ENCODE measurements at places on chromosomes 2 and 18. TPM values are rescaled to one million over a fixed set of nuclear protein-coding genes. Genes with fewer than 3 reads are reported as not detected.

DNA sequence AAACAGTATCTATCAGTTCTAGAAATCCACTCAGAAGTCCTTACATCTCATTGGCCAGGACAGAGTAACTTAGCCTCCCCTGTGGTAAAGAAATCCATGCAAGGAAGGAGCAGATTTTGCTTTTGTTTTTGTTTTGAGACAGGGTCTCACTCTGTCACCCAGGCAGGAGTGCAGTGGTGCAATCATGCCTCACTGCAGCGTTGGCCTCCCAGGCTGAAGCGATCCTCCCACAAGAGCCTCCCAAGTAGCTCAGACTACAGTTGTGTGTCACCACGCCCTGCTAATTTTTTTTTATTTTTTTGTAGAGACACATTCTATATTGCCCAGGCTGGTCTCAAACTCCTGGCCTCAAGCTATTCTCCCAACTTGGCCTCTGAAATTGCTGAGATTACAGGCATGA lies 185.1 kb downstream of the NRP2 start:
- peaks cover 21% of the 10 kb centered on the region for H3K4me1 ChIP-seq
- DNase-seq: no peak
- H3K4me3 ChIP-seq: no peak overlapping the region
- H3K27me3 ChIP-seq: peaks cover 30% of the 10 kb centered on the region
- H3K27ac ChIP-seq: no peak overlapping the region
- H3K36me3 ChIP-seq: no peaks in the 10 kb centered on the region

- H3K27ac ChIP-seq: no peak overlapping the region
- H3K4me3 ChIP-seq: no peak overlapping the region
- peaks cover 7% of the 10 kb centered on the region for H3K36me3 ChIP-seq
- no peaks in the 10 kb centered on the region for H3K27me3 ChIP-seq
- no peak for DNase-seq
These were observed 65.6 kb downstream of the INPP4A start for GRCh38 chr2:98510322-98510662.

DNA sequence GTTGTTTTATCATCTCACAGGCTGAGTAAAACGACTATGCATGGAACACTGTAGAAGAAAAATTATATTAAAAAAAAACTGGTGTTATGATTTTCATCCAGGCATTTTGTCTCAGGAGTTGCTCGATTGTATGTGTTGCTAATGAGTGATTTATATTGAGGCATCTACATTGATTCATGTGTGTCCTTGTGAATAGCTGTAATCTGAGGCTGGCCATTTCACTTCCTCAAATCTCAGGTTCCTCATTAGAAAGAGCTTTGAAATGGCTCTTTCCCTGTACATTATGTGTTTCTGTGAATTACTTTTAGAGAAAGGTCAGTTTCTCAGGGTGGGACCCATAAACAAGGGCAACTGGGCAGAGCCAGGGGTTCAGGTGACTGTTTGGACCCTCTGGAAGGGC lies 2.3 kb downstream of the IL18R1 start:
- no peak for DNase-seq
- H3K27ac ChIP-seq: no peak overlapping the region
- H3K27me3 ChIP-seq: peaks cover 52% of the 10 kb centered on the region
- H3K4me1 ChIP-seq: peaks cover 7% of the 10 kb centered on the region
- H3K36me3 ChIP-seq: no peaks in the 10 kb centered on the region

DNA sequence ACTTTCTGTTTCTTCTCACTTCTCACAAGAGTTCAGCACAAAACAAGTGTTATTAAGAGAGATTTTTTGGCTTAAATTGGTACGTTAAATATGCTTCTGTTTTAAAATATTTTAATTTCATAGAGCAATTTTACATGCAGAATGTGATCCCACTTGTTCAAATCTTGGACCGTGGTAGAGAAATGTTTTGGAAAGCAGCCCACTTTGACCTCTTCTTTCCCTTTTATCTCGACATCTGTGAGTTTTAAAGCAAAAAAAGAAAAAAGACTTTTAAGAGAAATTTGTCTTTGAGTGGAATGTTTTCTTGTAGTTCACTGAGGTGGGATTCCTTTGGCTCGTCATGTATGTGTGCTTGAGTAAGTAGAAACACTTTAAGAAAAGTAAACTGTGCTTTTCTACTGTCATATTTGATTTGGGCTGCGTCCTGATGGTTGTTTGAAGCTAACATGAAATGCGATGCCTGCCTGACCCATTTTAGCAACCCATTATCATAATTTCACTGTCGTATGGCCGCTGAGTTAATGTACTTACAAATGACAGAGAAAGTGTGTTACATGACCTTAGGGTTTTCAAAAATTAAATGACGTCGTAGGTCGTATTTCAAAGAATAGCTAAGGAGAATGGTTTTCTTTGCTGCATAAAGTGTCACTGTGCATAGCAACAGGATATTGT lies 54.5 kb downstream of the TSHZ1 start:
- DNase-seq: no peak
- H3K4me3 ChIP-seq: no peak overlapping the region
- H3K27me3 ChIP-seq: no peaks in the 10 kb centered on the region
- peaks cover 18% of the 10 kb centered on the region for H3K4me1 ChIP-seq
- H3K36me3 ChIP-seq: no peaks in the 10 kb centered on the region

GRCh38 chr2:85635011-85635410 lies 19.0 kb downstream of the USP39 start:
- no peaks in the 10 kb centered on the region for H3K27me3 ChIP-seq
- H3K4me1 ChIP-seq: no peaks in the 10 kb centered on the region
- H3K27ac ChIP-seq: no peak overlapping the region
- DNase-seq: no peak

- no peaks in the 10 kb centered on the region for H3K36me3 ChIP-seq
- no peak overlapping the region for H3K27ac ChIP-seq
- DNase-seq: no peak
- no peak overlapping the region for H3K4me3 ChIP-seq
- no peaks in the 10 kb centered on the region for H3K27me3 ChIP-seq
These were observed 286.0 kb downstream of the TRIB2 start for GRCh38 chr2:13002536-13003331.

- H3K4me1 ChIP-seq: no peaks in the 10 kb centered on the region
- no peak for DNase-seq
- no peak overlapping the region for H3K27ac ChIP-seq
- no peaks in the 10 kb centered on the region for H3K36me3 ChIP-seq
These were observed 9.7 kb upstream of the CUL3 start for GRCh38 chr2:224594840-224595239.

DNA sequence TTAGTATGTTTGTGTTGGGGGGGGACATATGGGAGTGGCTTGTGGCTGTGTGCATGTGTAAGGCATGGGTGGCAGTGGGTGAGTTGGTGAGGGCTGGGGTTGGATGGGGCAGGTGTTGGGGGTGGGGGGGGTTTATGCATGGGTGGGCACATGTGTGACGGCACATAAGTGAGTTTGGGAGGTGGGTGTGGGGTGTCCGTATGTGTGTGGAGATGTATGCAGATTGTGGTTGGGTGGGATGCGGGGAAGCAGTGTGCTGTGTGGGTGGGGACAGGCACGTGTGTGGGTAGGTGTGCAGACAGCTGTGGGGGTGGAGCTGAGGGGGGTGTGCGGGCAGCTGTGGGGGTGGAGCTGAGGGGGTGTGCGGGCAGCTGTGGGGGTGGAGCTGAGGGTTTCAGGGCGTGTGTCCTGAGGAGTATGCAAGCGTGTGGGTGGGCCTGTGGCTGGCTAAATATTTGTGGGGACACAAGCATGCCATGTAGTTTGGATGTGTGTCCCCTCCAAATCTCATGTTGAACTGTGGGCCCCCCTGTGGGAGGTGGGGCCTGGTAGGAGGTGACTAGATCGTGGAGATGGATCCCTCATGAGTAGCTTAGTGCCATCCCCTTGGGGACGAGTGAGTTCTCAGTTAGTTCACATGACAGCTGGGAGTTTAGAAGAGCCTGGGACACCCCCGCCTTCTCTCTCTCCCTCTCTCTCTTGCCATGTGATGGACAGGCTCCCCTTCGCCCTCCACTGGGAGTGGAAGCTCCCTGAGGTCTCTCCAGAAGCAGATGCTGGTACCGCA lies 59.4 kb downstream of the ANKMY1 start:
- no peaks in the 10 kb centered on the region for H3K4me1 ChIP-seq
- H3K27ac ChIP-seq: no peak overlapping the region
- H3K4me3 ChIP-seq: no peak overlapping the region
- peak; percentile 44 for DNase-seq
- no peaks in the 10 kb centered on the region for H3K27me3 ChIP-seq

- no peak for DNase-seq
- no peak overlapping the region for H3K27ac ChIP-seq
- no peaks in the 10 kb centered on the region for H3K4me1 ChIP-seq
- no peaks in the 10 kb centered on the region for H3K36me3 ChIP-seq
- H3K4me3 ChIP-seq: no peak overlapping the region
- peaks cover 2% of the 10 kb centered on the region for H3K27me3 ChIP-seq
These were observed 461.3 kb upstream of the SOX11 start for GRCh38 chr2:5230855-5231254.

CTLA4 gene
- total RNA-seq: not detected

LRRC30 gene
- not detected for total RNA-seq

ELMOD3 gene
- 21.1 TPM for total RNA-seq

NR4A2 gene
- 1.8 TPM for total RNA-seq

ARMC9 gene
- total RNA-seq: 178 TPM
